NCI-H526 (cell line): ENCODE measurements at places on chromosomes 4 and X.

DNA sequence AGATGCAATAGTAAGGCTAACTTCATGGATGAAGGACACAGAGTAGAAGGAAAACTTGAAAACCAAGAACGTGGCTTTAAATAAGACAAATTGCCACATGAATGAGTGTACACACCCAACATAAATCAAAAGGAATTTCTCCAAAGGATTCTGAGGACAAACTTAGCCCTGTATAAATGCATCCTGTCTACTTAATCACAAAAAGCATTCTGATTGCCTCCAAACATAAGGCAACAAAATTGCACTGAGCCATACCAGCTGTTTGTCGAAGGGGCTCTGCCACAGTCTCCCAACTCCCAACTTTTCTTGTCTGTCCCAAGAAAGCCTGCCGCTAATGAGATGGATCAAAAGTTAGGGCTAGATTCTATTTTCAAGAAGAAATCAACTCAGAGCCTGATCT is 194.3 kb downstream of the SOWAHB start:
- DNase-seq, result no peak

DNA sequence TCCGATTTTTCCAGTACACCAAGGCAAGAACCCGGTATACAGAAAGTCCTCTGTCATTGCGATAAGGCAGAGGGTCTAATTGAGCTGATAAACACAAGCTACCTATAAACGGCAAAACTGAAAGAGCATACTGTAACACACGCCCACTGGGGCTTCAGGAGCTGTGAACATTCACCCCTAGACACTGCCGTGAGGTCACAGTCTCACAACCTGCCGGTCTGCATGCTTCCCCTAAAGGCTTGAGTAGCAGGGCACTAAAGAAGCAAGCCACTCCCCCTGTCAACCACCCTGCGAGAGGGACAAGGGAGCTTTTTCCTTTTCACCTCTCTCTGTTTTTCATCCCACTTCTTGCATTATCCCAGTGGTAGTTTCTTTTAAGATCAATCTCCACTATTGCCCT is 22.4 kb upstream of the F9 start:
- no peak for DNase-seq

DNA sequence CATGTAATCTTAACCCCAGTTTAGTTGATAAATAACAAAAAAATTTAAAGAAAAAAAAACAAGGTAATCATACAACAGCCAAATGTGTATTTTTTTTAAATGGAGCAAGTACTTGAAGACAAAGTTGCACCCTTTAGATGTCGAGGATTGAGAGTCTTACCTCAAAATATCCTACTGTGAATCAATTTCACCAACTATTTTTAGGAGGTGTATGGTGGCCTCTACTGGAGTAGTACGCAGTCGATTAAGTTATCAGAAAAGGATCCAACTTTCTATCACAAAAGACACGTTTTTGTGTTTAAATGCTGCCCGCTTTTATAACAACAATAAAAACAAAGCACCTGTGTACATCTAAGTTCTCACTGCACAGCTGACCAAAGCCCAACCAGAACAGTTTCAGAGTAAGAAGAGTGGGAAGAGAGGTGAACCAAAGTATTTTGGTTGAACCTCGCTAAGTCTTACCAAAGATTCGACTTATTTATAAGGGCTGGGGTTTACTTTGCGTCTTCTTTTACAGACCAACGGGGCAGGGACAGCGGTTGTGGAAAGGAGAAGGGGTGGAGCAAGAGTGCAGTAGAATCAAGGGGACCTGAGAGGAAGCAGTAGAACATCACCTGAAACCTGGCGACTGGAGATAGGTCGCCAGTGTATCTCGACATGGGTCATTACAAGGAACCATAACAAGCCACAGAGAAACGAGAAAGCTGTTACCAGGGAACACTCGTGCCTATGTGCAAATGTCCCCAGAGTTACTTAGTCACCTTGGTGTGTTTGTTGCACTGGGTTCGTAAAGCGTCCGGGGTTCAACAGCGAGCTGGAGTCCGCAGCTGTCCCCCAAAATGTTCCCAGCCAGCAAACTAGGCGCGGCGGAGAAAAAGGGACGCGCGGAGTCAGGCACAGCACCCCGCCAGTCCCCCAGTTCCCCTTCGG is 1.1 kb downstream of the RPS6KA6 start:
- DNase-seq, result peak; percentile 18

DNA sequence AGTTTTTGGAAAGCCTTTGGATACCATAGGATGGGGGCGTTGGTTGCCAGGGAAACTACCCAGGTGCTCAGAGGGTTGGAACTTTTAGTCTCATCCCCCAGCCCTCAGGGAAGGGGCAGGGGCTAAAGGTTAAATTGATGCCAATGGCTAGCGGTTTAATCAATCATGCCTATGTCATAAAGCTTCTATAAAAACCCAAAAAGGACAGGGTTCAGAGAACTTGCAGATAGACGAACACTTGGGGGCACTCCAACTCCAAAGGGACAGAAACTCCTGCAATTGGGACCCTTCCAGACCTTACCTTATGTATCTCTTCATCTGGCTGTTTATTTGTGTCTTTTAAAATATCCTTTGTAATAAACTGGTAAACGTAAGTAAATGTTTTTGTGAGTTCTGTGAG is 30.0 kb upstream of the GPR173 start:
- no peak for DNase-seq

- no peak for DNase-seq
These were observed 50.6 kb upstream of the PHOX2B start for GRCh38 chr4:41799126-41799525.

DNA sequence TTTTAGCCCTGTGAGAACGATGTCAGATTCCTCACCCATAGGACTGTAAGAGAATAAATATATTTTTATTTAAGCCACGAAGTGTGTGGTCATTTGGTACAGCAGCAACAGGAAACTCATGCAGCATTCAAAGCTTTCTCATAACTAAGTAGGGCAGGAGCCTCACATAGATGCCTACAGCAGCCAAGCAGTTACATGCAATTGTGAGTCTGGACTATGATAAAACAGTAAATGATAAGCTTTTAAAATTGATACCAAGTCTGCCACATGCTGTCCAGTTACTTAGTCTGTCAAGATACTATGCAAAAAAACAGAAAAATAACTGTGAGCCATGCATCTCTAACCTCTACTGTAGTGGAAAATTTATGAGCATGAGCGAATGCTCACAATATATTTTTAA is 359.6 kb downstream of the HS3ST1 start:
- no peak for DNase-seq

- DNase-seq, result no peak
These were observed 65.2 kb downstream of the PRDM5 start for GRCh38 chr4:120857312-120857711.

DNA sequence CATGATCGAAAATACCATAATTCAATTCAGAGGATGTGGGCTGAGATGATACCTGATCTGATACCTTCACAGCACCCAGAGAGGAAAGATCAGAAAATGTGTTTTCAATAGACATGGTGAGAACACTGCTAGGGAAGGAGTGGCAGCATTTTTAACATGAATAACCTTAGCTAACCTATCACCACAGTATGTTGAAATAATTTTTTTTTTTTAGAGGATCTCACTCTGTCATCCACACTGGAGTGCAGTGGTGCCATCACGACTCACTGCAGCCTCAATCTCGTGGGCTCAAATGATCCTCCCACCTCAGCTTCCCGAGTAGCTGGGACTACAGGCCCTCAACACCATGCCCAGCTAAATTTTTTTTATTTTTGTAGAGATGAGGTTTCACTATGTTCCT is 90.5 kb upstream of the RAPGEF2 start:
- DNase-seq, result no peak

- DNase-seq, result no peak
These were observed 633.8 kb upstream of the CT83 start for GRCh38 chrX:117096528-117096927.

DNA sequence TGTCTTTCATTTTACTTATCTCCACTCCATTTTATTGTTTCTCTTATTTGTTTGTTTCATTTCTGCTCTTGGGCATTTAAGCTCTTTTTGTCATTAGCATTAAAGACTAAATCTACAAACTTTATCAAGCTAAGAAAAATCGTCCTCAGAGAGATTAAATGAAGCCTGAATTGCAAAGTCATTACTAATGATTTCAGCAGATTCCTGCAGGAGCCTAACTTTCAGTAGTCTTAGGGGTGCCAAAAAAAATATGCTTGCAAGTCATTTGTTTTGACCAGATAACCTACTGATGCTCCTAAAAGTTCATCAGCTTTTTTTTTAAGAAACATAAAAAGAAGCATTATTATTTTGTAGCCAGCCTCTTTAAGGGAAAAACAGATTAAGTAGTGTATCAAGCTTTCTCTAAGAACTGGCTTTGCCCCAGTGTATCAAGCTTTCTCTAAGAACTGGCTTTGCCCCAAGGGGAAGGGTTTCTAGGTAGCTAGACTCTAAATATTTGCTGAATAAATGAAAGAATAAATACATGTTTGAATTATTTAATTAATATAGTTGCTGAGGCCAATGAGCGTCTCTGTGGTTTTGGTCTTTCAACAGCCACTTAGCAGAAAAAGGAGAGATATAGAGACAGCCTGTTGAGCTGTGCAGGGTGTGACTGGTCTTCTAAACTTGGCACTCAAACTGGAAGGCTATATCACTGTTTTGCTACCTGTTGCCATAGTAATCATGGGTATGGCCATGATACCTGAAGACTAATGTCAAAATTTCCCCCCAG is 174.2 kb downstream of the BTC start:
- no peak for DNase-seq

GRCh38 chrX:112147206-112147605 is 64.6 kb upstream of the TRPC5 start:
- DNase-seq, result peak; percentile 0
